Left ventricle myocardium inferior (tissue), 1 donor: ENCODE measurements at places on chromosomes 11 and 22.

- DNase-seq, result no peak
Measured at GRCh38 chr11:130051082-130051481, 18.6 kb upstream of the APLP2 start.

DNA sequence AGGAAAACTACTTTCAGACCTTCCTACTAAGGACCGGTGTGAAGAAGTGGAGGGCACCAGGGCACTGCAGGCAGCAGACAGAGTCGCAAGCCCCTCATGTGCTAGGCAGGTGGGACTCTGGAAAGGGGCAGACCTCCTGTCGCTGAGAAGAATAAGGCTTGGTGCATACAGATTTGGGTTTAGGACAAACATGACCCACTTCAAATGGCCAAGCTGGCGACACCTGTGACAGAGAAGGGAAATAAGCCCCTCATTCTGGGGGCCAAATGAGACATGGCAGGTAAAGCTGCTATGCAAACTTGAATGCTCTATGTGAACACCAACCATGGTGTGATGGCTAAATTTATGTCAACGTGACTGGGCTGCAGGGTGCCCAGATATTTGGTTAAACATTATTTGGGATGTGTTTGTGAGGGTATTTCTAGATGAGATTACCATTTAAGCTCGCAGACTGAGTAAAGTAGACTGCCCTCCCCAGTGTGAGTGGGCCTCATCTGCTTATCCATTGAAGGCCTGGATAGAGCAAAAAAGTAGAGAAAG, 112.4 kb upstream of the PITPNB start:
- DNase-seq, result no peak

GRCh38 chr11:16787035-16787742, 48.7 kb downstream of the C11orf58 start:
- no peak for DNase-seq

DNA sequence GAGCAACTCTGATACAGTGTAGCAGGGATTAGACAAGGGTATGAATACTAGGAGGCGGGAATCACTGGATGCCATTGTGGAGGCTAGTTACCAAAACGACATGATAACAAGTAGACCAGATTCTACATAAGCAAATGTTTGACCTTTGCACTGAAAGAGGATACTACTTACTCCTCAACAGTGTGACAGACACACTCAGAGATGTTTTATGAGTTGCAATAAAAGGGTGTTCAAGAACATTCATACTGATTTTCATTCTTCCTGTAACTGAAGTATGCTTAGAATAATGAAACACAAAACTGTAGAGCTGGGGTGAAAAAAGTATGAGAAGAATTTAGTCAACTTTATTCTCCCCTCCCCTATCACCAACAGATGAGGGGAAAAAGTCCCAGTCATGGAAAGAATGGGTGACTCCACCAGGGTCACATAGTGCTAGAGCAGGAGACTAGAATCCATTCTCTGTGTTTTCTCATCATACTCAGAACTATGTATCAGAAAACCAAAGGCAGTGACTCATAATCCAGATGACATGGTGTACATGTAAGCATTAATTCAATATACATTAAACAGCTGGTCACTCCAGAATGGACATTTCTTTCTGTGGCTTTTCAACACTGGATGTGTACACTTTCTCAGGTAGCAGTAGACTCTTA, 32.8 kb downstream of the ARHGAP20 start:
- no peak for DNase-seq

- DNase-seq, result peak; percentile 1
Measured at GRCh38 chr11:3207526-3208189, 11.0 kb downstream of the MRGPRG start.

GRCh38 chr22:32555581-32555980, 81.0 kb downstream of the FBXO7 start:
- DNase-seq, result no peak

DNA sequence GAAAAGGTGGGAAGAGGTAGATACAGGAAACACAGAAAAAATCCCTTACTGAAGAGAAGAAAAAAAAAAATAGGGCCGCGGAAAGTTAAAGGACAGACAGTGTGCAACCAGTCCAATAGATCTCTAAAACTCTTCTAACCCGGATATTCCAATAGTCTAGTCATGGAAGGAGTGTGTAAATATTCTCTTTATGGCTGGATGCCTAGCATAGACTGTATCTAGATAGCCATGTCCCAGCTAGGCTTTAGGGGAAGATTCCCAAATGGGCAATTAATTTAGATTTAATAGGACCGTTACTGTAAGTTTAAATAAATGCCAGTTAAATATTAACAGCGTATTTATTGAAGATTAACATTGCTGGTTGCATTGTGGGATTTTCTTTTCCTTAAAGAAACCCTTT, 532.7 kb downstream of the NTM start:
- no peak for DNase-seq

- no peak for DNase-seq
Measured at GRCh38 chr22:40400159-40400558, 29.8 kb downstream of the SGSM3 start.
